ENCODE measurements at places on chromosomes 2 and 18. TPM values are rescaled to one million over a fixed set of nuclear protein-coding genes. Genes with fewer than 3 reads are reported as not detected.

The IL36A gene
- 167 TPM for total RNA-seq

The HOXD11 gene
- not detected for total RNA-seq

The TMEM237 gene
- 24.9 TPM for total RNA-seq

The HOXD3 gene
- 0.52 TPM for total RNA-seq

The GAREM1 gene
- 22.9 TPM for total RNA-seq

The PRSS56 gene
- not detected for total RNA-seq

The NETO1 gene
- not detected for total RNA-seq

The ALK gene
- 0.04 TPM for total RNA-seq

The CPLX4 gene
- total RNA-seq: not detected

The DES gene
- total RNA-seq: 29.3 TPM

The TXNL4A gene
- total RNA-seq: 77.1 TPM

The GAL3ST2 gene
- total RNA-seq: not detected

Data from esophagus mucosa (tissue), 1 donor.